ENCODE measurements at places on chromosomes 3 and 15.
A peak's percentile ranks its signal among the peaks of the same experiment; 100 is the strongest.

DNA sequence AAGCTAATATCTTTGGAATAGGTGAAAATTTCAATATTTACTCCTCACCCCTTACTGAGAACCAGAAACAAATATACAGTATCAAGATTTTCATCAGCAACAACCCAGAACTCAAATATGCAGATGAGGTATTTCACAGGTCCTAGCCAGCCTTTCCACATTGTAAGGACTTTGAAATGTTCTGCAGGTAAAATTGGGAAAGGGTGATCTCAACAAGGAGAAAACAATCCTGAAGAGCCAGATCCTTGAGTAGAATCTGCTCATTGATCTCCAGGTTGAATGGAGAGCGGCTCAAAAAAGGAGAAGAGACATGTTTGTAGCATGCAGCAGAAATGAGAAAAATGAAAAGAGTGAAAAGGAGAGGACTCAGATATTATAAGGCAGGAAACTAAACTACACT lies 493.3 kb upstream of the NAALADL2 start:
- H3K27me3 ChIP-seq = no peaks in the 10 kb centered on the region
- no peak overlapping the region for H3K27ac ChIP-seq
- H3K36me3 ChIP-seq = no peaks in the 10 kb centered on the region
- H3K4me3 ChIP-seq = no peak overlapping the region

DNA sequence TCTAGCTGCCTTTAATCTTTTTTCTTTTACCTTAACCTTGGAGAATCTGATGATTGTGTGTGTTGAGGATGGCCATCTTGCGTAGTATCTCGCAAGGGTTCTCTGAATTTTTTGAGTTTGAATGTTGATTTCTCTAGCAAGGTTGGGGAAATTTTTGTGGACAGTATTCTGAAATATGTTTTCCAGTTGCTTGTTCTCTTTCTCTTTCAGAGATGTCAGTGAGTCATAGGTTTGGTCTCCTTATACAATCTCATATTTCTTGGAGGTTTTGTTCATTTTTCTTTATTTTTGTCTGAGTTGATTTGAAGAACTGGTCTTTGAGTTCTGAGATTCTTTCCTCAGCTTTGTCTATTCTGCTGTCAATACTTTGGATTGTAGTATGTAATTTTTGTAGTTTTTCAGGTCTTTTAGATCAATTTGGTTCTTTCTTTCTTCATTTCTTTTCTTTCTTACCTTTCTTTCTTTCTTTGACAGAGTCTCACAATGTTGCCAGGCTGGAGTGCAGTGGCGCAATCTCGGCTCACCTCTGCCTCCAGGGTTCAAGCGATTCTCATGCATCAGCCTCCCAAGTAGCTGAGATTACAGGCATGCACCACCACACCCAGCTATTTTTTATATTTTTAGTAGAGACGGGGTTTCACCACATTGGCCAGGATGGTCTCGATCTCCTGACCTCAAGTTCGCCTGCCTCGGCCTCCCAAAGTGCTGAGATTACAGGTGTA lies 366.4 kb upstream of the RASGRP1 start:
- H3K27ac ChIP-seq = no peak overlapping the region
- no peak for DNase-seq
- no peaks in the 10 kb centered on the region for H3K4me1 ChIP-seq
- no peak overlapping the region for H3K4me3 ChIP-seq
- H3K27me3 ChIP-seq = no peaks in the 10 kb centered on the region

GRCh38 chr3:186259612-186260383 lies 102.2 kb downstream of the DGKG start:
- peaks cover 14% of the 10 kb centered on the region for H3K4me1 ChIP-seq
- peak; percentile 72 for DNase-seq
- no peaks in the 10 kb centered on the region for H3K27me3 ChIP-seq
- no peak overlapping the region for H3K4me3 ChIP-seq
- H3K27ac ChIP-seq = no peak overlapping the region

DNA sequence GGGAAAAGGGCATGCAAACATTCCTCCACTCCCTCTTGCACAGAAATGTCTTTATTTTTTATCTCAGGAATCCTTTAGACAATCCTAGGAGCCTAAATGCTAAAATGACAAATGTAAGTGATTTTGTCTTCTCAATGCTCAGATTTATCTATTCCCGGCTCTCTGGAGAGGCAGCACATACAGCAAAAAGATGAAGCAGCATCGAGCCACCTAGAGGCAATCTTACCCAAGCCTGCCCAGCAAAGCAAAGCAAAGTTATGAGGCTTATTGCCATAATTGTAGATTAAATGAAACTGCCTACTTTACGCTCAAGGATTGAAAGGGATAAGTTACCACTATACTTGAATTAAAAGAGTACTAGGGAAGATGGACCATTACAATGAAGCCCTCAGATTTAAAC lies 750.4 kb upstream of the NR2F2 start:
- no peaks in the 10 kb centered on the region for H3K4me1 ChIP-seq
- no peaks in the 10 kb centered on the region for H3K36me3 ChIP-seq
- no peak overlapping the region for H3K27ac ChIP-seq
- peaks cover 7% of the 10 kb centered on the region for H3K27me3 ChIP-seq
- H3K4me3 ChIP-seq = no peak overlapping the region

DNA sequence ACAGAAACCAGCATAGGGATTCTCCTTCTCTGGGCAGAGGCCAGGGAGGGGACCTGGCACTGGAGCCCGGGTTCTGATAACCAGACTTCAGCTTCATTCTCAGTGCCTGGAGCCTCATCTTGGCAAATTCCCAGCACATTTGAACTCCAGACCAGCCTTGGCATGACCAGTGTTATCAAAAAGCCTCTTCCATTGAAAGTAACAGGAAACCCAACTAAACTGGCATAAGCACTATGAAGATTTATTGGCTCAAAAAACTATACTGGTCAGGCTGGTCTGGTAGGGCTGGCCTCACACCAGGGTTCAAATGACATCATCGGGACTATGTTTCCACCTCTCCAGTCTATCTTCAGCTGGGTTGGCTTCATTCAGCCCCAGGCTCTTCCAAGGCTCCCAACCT lies 48.1 kb upstream of the THUMPD3 start:
- H3K36me3 ChIP-seq = no peaks in the 10 kb centered on the region
- H3K27ac ChIP-seq = no peak overlapping the region
- H3K27me3 ChIP-seq = no peaks in the 10 kb centered on the region
- H3K4me3 ChIP-seq = no peak overlapping the region
- no peaks in the 10 kb centered on the region for H3K4me1 ChIP-seq

DNA sequence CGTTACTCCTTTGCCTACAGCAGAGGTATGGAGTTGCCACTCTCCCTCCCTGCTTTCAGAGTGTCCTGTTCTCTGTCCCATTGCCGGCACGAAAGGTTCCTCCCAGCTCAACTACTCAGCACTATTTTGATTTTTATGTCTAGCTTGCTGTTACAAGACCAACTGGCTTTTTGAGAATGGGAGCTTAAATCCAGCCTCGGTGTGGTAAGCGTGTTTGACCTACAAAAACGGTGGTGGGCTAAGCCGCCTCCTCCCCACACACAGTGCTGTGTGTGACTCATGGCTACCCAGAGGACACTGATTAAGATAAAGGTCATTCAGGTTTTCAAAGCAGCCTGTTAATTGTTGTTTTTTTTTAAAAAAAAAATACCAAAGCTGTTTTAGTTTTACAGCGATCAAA lies 64.5 kb downstream of the LRTM1 start:
- H3K4me1 ChIP-seq = no peaks in the 10 kb centered on the region
- H3K4me3 ChIP-seq = no peak overlapping the region
- DNase-seq = no peak
- no peak overlapping the region for H3K27ac ChIP-seq

- no peak for DNase-seq
- H3K27me3 ChIP-seq = no peaks in the 10 kb centered on the region
Observed at GRCh38 chr3:115827495-115827894, 204.2 kb downstream of the GAP43 start.

GRCh38 chr3:15514663-15515340 lies 6.7 kb downstream of the COLQ start:
- H3K27me3 ChIP-seq = no peaks in the 10 kb centered on the region
- H3K4me3 ChIP-seq = no peak overlapping the region
- no peak for DNase-seq
- no peaks in the 10 kb centered on the region for H3K36me3 ChIP-seq
- H3K4me1 ChIP-seq = peaks cover 35% of the 10 kb centered on the region

DNA sequence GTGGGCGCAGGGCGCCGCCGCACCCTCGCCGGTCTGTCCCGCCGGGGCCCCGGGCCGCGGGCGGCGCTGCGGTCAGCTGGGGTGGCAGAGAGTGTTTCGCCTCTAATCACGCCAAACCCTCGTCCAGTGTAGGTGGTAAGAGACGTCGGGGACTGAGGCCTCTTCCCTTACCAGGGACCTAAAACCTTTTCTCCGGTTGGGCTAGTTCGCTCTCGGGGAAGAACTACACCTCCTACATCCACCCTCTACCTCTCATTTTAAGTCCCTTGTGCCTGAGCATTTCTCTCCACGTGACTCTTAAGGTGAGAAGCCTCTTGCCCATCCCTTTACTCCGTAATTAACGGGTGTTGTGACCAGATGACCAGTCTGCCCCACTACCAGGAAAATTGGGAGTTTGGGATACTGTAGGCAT lies 520 bp downstream of the TMEM42 start:
- no peak overlapping the region for H3K27ac ChIP-seq
- no peaks in the 10 kb centered on the region for H3K27me3 ChIP-seq
- peaks cover 2% of the 10 kb centered on the region for H3K36me3 ChIP-seq
- peak; percentile 55 for DNase-seq

- DNase-seq = no peak
- H3K36me3 ChIP-seq = no peaks in the 10 kb centered on the region
- H3K27ac ChIP-seq = no peak overlapping the region
- H3K4me3 ChIP-seq = no peak overlapping the region
- H3K27me3 ChIP-seq = no peaks in the 10 kb centered on the region
- peaks cover 15% of the 10 kb centered on the region for H3K4me1 ChIP-seq
Observed at GRCh38 chr3:119812491-119813058, 30.7 kb downstream of the NR1I2 start.

- peaks cover 15% of the 10 kb centered on the region for H3K36me3 ChIP-seq
- H3K27ac ChIP-seq = no peak overlapping the region
Observed at GRCh38 chr15:68106656-68107055, 52.5 kb downstream of the PIAS1 start.

- H3K27me3 ChIP-seq = no peaks in the 10 kb centered on the region
- no peaks in the 10 kb centered on the region for H3K4me1 ChIP-seq
- no peak overlapping the region for H3K27ac ChIP-seq
- no peak for DNase-seq
- no peaks in the 10 kb centered on the region for H3K36me3 ChIP-seq
- H3K4me3 ChIP-seq = no peak overlapping the region
Observed at GRCh38 chr3:45781271-45781670, 15.1 kb downstream of the SLC6A20 start.

- H3K27me3 ChIP-seq = no peaks in the 10 kb centered on the region
- no peak overlapping the region for H3K27ac ChIP-seq
- no peaks in the 10 kb centered on the region for H3K4me1 ChIP-seq
- peaks cover 51% of the 10 kb centered on the region for H3K36me3 ChIP-seq
Observed at GRCh38 chr15:51869060-51869421, 39.6 kb downstream of the TMOD3 start.

DNA sequence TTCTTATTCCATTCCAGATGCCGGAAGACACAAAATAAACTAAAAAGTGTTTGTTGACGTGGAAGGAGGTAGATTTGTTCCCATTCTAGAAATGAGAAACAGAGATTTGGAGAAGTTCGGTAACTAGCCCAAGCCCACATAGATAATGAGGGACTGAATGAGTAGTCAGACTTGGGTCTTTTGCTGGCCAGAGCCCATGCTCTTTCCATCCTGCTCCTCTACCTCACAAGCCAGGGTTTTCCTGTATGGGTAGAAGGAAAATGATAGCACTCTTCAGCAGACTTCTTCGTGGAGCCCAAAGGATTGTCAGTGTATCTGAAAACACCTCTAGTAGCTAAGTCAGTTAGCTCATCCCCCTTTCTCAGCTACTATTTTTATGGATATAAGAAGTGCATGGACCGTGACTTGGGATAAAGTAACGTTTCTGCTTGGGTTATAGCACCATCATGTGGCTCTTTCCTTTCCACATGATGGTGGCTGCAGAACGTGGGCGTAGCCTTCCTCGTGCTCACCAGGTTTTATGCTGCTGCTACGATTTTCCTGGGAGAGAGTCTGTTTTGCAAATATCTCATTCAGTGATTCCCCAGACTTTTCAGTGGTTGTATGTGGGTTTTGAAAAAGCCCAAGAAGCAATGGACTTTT lies 84.6 kb downstream of the DGKG start:
- H3K4me3 ChIP-seq = no peak overlapping the region
- H3K27me3 ChIP-seq = no peaks in the 10 kb centered on the region

DNA sequence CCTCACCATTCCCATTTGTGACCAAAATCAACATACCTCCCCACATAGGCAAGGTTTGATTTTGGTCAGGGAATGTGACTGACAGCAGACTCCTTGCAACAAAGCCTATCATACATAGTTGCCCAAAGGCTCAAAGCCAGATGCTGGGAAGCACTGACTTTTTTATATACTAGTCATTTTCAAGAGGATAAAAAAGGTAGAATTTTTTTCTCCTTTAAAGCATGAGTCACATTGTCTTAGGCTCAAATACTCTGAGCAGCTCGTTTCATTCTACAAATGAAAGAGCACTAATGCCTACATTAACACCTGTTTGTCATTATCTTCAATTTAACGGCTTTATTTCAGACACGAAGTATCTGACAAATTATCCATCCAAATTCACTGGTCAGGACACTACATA lies 36.2 kb downstream of the ICE2 start:
- peaks cover 28% of the 10 kb centered on the region for H3K36me3 ChIP-seq
- no peak overlapping the region for H3K4me3 ChIP-seq
- no peak overlapping the region for H3K27ac ChIP-seq
- H3K4me1 ChIP-seq = no peaks in the 10 kb centered on the region
- no peak for DNase-seq
- no peaks in the 10 kb centered on the region for H3K27me3 ChIP-seq

GRCh38 chr3:27345493-27345892 lies 23.7 kb downstream of the NEK10 start:
- H3K4me1 ChIP-seq = peaks cover 6% of the 10 kb centered on the region
- no peak overlapping the region for H3K4me3 ChIP-seq
- H3K27ac ChIP-seq = peak overlapping the region; percentile 57
- H3K36me3 ChIP-seq = no peaks in the 10 kb centered on the region
- DNase-seq = peak; percentile 62

GRCh38 chr3:134327594-134327975 lies 46.7 kb downstream of the AMOTL2 start:
- no peaks in the 10 kb centered on the region for H3K4me1 ChIP-seq
- no peaks in the 10 kb centered on the region for H3K36me3 ChIP-seq
- H3K4me3 ChIP-seq = no peak overlapping the region
- no peak for DNase-seq
- no peak overlapping the region for H3K27ac ChIP-seq

GRCh38 chr3:38500688-38501417 lies 4.7 kb downstream of the EXOG start:
- H3K36me3 ChIP-seq = peaks cover 26% of the 10 kb centered on the region
- DNase-seq = no peak
- no peak overlapping the region for H3K4me3 ChIP-seq
- H3K27ac ChIP-seq = no peak overlapping the region
- H3K4me1 ChIP-seq = peaks cover 10% of the 10 kb centered on the region

DNA sequence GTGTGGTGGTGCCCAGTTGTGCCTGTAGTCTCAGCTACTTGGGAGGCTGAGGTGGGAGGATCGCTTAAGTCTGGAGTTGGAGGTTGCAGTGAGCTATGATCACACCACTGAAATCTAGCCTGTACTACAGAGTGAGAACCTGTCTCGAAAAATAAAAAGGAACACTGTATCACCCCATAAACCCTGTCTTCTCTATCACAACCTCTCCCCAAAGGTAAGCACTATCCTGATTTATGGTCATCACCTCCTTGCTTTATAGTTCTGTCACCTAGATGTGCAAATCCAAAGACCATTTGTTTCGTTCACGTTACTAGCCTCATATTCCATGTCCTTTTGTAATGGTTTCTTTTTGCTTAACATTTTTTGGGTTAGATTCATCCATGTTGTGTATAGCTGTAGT lies 50.0 kb upstream of the GCNT3 start:
- H3K27ac ChIP-seq = no peak overlapping the region
- no peaks in the 10 kb centered on the region for H3K36me3 ChIP-seq
- no peaks in the 10 kb centered on the region for H3K4me1 ChIP-seq
- H3K27me3 ChIP-seq = no peaks in the 10 kb centered on the region
- DNase-seq = no peak
- H3K4me3 ChIP-seq = no peak overlapping the region

All from common myeloid progenitor, CD34-positive (primary cell).